ENCODE measurements at places on chromosomes 1 and 21. TPM values are rescaled to one million over a fixed set of nuclear protein-coding genes. Genes with fewer than 3 reads are reported as not detected.
A peak's percentile ranks its signal among the peaks of the same experiment; 100 is the strongest.

DNA sequence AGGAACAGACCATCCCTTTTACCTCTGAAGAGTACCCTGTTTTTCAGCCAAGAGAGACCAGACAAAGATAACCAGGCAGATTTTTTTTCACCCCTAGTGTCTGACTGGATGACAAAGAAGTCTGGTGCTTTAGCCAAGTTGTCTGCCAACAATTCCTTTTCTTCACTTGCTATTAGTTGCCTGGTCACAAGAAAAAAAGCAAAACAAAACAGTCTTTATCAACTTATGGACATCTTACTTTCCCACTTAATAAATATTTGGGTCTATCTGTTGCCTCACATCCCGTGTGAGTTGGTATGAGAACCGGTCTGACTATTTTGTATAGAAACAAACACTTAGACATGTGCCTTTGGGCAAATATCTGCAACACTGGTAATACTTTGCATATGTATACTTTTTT is 662.9 kb downstream of the PLPP3 start:
- DNase-seq = no peak

DNA sequence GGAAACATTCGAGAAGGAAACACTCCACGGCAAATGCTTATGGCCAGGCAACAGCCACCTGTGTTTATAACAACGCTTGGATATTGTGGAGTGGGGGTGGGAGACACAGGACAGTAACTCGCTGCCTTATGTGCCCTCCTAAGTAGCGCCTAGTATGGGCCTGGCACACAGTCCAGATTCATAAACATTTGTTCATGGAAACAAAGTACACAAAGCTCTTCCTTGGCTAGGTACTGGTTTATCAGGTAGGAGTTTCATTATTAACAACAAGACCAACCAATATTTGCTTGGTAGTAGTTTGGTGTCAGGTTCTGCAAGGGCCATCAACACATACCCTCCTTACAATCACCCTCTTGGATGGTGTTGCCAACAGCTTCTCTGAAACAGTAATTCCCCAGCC is 23.4 kb downstream of the TMCO4 start:
- no peak for DNase-seq

DNA sequence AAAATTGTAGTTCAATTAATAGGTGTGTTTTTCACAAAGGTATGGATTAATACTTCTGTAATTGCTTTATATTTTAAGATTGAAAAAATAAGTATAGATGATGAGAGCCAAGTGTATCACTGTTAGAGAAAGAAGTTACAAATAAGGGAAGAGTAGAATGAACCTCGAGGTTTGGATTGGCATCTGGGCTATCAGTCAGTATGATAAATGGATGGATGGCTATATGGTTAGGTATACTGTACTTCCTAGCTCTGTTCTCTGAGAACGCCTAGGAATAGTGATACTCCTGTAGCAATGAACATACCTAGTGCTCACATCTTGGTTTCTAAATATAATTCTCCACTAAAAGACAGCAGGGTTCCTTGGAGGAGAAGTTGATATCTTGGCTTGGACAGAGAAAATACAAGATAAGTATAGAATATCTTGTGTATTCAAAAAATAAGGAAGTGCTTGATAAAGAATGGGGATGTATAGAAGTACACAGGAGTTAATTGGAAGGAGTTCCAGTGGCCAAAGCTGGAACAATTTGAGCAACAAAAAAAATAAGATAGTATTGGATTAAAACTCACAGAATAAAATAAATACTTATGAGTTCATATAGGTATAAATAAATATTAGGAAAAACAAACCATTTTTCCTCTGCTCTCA is 12.4 kb downstream of the IPO9 start:
- no peak for DNase-seq

DNA sequence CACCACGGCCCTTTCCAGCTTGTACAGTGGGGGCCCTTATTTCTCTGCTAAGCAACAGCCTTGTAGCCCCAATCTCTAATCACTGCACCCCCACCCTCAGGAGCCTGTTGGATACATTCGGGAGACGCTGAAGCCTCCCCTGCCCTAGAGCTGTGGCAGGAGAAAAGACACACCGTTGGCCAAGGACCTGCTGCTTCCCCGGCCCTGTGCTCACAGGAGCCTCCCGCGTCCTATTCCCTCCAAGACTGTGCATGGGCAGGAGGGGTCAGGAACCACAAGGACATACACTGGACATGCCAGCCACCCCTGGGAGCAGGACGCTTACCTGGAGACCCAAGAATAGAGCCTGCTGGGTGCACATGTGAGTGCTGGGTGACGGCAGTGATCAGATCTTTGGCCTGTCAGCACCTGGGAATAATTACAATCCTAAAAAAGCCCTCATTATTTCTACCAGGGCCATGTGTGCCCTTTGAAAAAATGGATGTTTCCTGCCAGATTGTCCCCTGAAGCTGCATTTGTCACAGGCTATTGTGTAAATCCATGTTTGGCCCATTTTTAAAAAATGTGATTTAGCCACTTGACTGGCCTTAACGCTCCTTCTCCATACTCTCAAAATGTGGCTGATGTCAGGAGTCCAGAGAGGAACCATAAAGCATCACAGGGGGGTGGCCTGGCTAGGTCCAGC is 590.6 kb downstream of the MATN1 start:
- DNase-seq = no peak

DNA sequence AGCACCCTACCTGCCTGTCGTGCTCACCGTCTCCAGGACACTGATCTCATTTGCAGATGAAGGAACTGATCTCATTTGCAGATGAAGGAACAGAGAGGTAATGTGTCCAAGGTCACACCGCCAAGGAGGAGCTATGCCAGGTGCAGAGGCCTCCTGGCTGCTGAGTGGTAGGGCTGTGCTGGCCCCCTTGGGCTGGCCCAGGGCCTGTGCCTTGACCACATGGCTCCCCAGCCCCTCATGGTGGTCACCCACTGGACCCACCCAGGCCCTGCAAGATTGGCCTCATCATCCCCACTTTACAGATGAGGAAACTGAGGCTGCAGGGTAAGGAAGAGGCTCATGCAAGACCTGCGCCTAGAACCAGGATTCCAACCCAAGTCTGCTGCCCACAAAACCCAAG is 628.3 kb downstream of the MATN1 start:
- DNase-seq = no peak

GRCh38 chr1:160768295-160768657 is 27.7 kb upstream of the LY9 start:
- DNase-seq = no peak

GRCh38 chr1:247357781-247358211 is 26.1 kb upstream of the ZNF496 start:
- no peak for DNase-seq

- DNase-seq = no peak
These were observed 300.6 kb upstream of the PRMT6 start for GRCh38 chr1:106755682-106756406.

DNA sequence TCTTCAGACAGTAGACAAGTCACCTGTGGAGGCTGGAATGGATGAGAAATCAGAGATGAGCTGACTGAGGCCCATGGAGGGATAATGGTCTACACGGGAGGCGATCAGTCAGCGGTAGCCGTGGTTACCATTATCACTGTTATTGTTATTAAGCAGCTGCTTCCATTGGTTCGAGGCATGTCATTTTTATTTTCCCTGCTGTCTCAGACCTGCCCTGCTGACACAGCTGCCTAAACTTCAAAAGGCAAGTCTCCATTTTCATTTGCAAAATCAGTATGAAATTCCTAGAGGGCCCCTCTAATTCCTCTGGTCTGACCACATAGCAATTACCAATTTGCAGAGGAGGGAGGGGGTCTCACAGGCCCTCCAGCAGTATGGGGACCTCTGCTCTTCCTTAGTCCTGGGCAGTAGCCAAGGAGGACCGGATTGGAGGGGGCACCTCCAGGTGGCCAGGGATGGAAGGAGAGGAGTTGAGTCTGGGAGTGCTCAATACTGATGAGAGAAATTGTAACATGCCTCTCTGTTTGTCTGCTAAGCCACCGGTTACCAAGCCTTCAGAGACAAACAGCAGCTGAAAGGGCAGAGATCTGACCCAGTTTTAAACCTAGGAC is 184.2 kb downstream of the TRABD2B start:
- DNase-seq = no peak

DNA sequence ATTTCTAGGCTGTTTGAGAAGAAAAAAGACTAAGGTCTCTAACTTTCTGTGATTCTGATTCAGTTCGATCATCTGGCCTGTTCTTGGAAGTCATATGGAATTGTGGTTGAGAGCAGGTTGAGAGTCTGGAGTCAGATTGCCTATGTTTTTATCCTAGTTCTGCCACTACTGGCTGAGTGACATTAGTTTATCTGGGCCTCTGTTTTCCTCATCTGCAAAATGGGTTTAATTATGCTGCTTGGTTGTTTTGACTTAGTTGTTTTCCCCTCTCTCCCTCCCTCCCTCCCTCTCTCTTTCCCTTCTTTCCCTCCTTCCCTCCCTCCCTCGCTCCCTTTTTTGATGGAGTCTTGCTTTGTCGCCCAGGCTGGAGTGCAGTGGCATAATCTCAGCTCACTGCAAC is 6.2 kb downstream of the MACF1 start:
- no peak for DNase-seq

GRCh38 chr1:19704247-19705113 is 39.8 kb downstream of the HTR6 start:
- peak; percentile 51 for DNase-seq

DNA sequence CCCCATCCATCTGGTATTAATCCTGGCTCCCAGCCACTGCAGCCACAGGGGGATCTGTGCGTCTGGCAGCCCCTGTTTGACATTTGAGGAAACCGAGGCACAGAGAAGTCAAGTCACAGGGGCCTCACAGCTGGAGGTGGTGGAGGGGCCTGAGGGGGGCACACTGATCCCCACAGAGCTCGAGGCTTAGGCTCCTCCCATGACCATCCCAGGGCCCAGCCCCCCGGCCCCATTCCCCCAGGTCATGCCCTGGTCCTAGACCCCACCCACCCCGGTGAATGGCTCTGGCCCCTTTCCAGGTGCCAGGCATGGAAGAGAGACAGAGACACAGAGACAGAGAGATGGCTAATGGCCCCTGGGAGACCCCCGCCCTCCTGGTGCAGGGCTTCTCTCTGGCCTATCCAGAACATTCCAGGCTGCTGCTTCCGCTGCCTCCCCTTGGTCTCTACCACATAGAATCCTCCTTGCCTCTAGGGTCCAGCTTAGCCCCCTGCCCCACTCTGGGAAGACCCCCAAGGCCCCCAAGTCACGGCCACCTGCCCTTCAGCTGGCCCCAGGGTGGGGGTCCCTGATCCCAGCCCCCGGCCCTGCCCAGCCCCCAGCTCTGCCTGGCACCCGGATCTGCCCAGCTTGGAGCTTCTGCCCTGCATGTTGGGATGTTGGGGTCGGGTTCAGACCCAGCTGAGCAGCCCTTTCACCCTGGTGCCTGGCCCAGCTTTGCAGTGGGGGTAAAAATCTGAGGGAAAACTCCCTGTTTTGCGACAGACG is 29.2 kb upstream of the LRRC3 start:
- DNase-seq = no peak

DNA sequence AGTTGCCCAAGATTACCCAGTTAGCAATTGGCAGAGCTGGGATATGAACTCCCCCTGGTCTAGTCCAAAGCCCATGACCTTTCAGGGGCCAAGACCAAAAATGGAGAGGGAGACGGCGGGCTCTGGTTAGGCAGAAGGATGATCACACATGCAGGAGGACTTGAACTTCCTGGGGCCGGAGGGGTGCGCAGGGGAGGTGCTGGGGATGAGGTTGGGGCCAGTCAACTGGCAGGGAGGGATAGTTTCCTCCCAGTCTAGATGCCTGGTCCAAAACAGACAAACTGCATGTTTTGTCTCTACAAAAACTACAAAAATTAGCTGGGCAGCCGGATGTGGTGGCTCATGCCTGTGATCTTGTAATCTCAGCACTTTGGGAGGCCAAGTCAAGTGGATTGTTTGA is 78.1 kb downstream of the NKAIN1 start:
- no peak for DNase-seq

DNA sequence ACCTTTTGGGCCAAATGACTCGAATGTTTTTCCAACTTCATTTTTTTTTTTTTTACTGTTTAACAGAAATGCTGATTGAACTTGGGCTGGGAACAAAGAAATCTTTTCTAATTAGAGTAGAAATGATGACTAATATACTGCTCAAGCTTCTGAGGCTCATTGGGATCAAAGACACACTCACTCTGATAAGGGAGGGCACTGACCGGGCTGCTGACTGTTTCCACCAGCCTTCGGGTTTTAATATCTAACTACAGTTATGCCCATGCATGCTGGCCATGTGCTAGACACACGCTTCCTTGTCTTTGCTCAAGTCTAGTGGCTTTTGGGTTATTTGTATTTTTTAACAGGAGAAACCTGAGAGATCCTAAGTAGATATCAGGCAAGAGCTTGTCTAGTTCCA is 16.8 kb downstream of the ZBTB18 start:
- DNase-seq = no peak

DNA sequence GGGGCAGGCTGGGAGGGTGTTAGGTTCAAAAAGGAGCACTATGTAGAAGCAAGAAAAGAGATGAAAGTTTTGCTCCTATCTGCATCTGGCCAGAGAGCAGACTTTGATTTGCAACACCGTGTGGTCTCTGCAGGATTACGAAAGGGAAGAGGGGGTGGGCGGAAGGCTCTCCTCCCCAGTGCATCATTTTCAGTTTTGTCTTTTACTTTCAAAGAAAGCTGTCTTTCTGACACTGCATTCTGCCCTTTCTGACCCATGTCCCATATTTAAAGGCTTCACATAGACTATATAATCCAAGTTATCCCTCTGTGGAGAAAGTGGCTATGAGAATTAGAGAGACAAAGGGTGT is 126.5 kb downstream of the RHOU start:
- DNase-seq = no peak

- DNase-seq = no peak
These were observed 86.7 kb downstream of the CCDC185 start for GRCh38 chr1:223479718-223480425.

DNA sequence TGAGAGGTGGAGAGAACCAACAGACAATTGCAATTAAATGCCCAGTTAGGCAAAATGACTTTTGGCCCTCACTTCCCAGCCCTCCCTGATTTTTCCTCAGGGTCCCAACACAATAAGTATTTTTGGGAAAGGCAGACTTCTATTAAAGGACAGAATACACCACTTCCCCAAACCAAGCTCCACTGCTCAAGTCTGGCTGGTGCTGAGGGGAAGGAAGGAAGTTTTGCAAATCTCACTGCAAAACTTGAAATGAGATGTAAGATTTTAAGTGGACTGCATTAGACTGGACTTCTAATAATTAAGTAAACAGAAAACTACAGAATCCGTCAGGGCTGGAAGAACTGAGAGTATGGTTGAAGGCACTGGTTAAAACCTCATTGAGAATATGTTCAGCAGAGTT is 32.2 kb upstream of the CD1D start:
- no peak for DNase-seq

- DNase-seq = no peak
These were observed 31.1 kb upstream of the HSD3B1 start for GRCh38 chr1:119475866-119476439.

Gene CLCA2
- polyA plus RNA-seq = not detected

Gene TSPAN1
- polyA plus RNA-seq = 91.5 TPM

Gene S100A14
- polyA plus RNA-seq = 27.0 TPM

Gene ACP6
- polyA plus RNA-seq = 21.8 TPM
